ENCODE measurements at places on chromosomes 16 and 17.

DNA sequence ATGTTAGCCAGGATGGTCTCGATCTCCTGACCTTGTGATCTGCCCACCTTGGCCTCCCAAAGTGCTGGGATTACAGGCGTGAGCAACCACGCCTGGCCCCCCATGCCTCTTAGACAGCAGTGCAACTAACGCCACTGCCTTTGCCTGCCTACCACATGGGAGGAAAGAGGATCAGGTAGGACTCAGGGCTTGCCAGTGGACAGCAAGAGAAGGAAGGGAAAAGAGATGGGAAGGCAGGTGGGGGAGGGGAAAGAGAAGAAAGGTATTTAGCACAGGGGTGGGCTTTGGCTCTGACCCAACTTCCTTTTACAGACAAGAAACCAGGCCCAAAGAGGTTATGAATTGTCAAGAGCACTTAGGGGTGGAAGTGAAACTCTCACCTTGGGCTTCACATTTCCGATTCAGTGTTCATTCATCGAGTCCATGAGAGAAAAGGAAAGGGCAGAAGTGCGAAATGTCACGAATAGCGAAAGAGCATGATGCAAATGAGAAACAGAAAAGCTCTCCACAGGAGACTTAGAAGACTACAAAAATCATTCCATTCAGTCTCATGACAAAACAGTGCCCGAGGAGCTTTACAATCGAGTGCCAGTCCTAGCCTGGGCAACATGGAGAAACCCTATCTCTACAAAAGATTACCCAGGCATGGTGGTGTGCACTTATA lies 36.4 kb downstream of the CDK5R1 start:
- peak; percentile 18 for DNase-seq

DNA sequence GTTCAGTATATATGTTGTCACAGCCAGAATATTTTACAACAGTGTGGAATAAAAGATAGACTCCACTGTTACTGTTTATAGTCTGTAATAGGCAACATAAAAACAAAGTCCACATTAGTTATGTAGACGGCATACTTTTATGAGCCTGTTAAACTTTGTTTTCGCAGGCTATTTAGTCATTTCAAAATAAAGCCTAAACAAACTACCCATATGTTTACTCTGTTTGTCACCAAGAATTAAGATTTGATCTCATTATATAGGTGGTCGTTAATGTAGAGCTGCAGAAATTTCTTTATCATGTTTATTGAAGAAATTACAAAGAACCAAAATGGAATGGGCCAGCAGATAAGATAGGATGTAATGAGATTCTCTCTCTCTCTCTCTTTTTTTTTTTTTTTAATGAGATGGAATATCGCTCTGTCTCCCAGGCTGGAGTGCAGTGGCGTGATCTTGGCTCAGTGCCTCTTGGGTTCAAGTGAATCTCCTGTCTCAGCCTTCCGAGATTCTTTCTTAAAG lies 943.8 kb upstream of the SOX9 start:
- no peak for DNase-seq

DNA sequence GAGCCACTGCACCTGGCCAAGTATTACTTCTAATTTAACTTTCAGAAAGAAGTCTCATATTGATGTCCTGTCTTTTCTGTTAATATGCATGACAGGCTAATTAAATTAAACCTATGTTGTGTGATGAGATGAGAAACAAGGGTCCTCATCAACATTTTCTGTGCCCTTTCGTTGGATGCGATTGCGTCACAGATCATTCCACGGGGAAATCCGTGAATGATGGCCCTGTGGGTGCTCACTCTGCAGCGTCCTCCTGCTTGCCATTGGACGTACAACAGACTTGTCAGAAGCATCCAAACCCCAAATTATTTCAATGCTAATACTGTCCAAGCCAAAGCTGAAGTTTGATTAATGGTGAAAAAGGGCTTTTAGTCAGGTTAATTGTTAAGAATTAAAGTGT lies 197.0 kb downstream of the MRTFB start:
- DNase-seq: no peak

DNA sequence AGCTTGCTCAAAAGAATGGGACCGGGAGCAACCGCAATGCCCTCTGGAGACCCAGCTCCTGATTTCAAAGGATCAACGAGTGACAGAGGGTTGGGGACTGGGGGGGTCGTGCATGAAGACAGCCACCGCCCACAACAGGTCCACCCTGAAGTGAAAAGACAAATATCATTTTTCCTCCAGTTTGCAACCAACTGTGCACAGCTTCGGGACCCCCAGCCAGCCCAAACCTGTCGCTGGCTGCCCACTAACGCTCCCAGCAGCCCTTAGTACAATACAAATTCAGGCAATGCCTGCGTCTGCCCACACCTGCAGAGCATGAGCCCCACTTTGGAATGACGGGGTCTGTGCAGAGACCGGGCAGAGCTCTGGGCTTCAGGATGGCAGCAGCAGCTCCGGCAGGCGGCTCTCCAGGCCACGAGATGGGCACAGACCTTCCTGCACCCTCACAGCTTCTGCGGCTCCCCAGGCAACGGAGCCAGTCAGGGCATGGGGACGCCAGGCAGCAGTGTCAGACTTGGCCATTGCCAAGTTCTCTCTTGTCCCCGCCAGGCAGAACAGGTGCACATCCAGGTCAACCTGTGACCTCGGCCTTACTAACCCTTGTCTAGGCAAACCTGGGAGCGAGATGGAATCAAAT lies 60.1 kb downstream of the TBC1D16 start:
- no peak for DNase-seq

DNA sequence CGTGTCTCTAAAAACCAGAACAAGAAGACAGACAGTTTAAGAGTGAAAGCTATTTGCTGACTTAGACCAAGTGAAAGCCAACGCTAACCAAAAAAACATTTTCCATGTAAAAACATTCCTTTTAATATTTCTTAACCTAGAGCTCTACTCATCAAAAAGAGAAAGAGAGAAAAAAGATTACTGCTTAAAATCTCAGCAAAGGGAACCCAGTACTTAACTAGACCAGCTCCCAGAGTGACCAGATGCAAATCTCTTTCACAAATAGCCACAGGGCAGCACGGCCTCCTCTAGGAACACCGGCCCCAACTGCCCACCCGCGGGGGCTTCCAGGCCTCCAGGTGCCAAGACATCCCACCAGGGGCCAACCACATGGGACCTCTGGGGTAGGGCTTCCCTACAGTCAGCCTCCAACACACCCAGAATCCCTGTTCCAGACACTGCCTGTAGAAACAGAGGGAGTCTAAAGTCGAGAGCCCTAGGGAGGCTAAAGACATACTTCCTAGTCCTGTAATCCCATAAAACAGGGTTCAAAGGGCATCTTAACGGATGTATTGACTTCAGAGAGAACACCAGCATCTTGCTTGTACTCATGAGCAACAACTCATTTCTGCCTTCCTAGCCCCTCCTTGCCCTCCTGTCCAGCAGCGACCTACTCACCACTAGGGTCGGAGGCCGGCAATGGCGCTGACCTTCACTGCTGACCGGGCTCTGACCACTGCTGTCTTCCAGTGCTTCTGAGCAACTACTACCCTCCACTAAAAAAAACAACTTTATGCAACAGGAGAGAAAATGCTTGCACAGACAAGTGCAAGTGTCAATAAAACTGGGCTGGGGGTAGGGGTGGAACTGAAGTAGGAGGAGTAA lies 21.3 kb downstream of the ZCCHC14 start:
- DNase-seq: peak; percentile 3

GRCh38 chr17:4751932-4752331 lies 12.2 kb upstream of the CXCL16 start:
- no peak for DNase-seq

- no peak for DNase-seq
Observed at GRCh38 chr17:50192144-50192617, 9.2 kb downstream of the COL1A1 start.

DNA sequence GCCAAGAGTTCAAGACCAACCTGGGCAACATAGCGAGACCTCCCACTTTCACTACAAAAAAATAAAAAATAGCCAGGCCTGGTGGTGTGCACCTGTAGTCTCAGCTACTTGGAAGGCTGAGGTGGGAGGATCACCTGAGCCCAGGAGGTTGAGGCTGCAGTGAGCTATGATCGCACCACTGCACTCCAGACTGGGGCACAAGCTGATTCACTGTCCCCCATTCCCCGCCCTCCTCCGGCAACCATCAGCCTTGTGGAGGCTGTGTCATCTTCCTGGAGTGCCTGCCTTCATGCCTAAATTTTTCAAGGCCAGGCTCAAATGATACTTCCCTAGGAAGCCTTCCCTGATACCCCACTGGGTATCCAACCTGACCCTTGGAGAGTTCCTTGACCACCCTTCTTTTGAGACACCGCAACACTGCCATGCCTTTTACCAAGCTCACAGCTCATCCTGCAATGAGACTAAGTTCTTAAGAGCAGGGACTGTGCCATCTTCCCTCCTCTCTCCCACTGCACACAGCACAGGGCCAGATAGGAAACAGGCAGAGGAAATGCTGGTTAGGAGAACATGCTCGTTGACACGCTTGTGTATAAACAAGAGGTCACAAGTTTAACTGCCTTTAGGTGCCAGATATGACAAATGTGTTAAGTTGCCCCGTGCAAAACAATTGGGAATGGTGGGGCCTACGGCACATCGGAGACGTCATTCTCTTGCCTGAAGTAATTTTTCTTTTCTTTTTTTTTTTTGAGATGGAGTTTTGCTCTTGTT lies 3.9 kb upstream of the SRCAP start:
- no peak for DNase-seq
